Liver (tissue), 10 donors: ENCODE measurements at places on chromosomes 2 and 18.

GRCh38 chr18:29154196-29154757 lies 977.3 kb upstream of the CDH2 start:
- no peak for DNase-seq

DNA sequence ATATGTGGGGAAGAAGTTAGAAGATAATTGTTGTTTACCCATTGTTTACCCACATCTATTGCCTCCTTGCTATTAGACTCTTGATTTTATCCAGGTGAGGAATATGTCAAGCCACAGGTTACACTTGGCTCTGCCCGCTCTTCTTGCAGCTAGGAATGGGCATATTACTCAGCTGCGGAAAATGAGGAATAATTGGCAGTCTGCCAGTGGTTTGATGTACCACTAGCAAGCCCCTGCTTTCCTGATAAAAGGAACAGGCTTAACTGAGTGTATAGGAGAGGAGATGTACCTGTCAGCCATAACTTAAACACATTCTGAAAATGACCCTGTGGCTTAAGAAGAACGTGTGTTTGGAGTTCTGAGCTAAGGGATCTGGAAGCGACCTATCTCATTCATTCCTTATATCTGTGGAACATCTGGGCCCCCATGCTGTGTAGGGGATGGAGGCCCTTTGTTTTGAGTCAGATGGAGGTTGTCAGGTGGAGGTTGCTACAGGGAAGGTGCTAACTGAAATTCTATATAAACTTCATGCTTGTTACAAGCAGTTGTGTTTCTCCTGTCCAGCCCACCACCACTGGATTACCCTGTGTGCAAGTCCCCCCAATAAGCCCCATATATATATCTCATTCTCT lies 4.6 kb upstream of the FMNL2 start:
- DNase-seq, result no peak

- peak; percentile 28 for DNase-seq
These were observed 29.2 kb upstream of the ALLC start for GRCh38 chr2:3628800-3629199.

- no peak for DNase-seq
These were observed 16.3 kb downstream of the FOSL2 start for GRCh38 chr2:28408764-28409599.

DNA sequence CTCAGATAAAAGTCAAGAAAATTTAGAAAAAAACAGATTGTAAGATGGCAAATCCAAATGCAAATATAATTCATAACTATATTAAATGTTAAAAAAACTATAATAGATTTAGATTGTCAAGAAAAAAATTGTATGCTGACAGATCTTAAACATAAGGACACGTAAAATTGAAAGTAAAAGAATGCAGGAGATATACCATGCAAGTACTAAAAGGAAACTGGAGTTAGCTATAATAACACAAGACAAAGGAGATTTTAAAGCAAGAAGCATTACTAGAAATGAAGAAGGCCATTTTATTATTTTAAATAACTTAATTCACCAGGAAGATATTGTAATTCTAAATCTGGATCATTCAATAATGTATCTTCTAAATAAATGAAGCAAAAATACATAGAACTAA lies 48.3 kb downstream of the TTC21B start:
- DNase-seq, result no peak
